ENCODE measurements at places on chromosomes 7 and 10. TPM values are rescaled to one million over a fixed set of nuclear protein-coding genes. Genes with fewer than 3 reads are reported as not detected.

NKX2-3 gene
- total RNA-seq, result not detected

ZNF853 gene
- total RNA-seq, result 0.07 TPM

STRA8 gene
- not detected for total RNA-seq

TMEM26 gene
- not detected for total RNA-seq

MACROH2A2 gene
- 1.1 TPM for total RNA-seq

CADPS2 gene
- 35.9 TPM for total RNA-seq

NRG3 gene
- total RNA-seq, result 0.20 TPM

RBP4 gene
- total RNA-seq, result not detected

DENND2A gene
- 0.15 TPM for total RNA-seq

NUPR2 gene
- total RNA-seq, result not detected

STN1 gene
- total RNA-seq, result 30.9 TPM

OR2A5 gene
- total RNA-seq, result not detected

MMP21 gene
- total RNA-seq, result not detected

ELN gene
- total RNA-seq, result 1.8 TPM

PRSS2 gene
- total RNA-seq, result not detected

CCDC71L gene
- 53.9 TPM for total RNA-seq

GCK gene
- not detected for total RNA-seq

GRID1 gene
- total RNA-seq, result not detected

PIP gene
- not detected for total RNA-seq

PDE6C gene
- not detected for total RNA-seq

PAX2 gene
- total RNA-seq, result not detected

POP7 gene
- total RNA-seq, result 50.1 TPM

FAM24B gene
- total RNA-seq, result 11.1 TPM

BMPER gene
- not detected for total RNA-seq

GBX1 gene
- not detected for total RNA-seq

PLEKHS1 gene
- not detected for total RNA-seq

SKIDA1 gene
- total RNA-seq, result 0.47 TPM

GDF2 gene
- total RNA-seq, result not detected

EGR2 gene
- total RNA-seq, result not detected

SPAM1 gene
- not detected for total RNA-seq

ZNF804B gene
- not detected for total RNA-seq

FAS gene
- total RNA-seq, result 16.6 TPM

GPR15LG gene
- total RNA-seq, result not detected

NPM3 gene
- total RNA-seq, result 133 TPM

SORBS1 gene
- 4.2 TPM for total RNA-seq

TM9SF3 gene
- 64.2 TPM for total RNA-seq

FOXI2 gene
- total RNA-seq, result not detected

SPDYE2B gene
- total RNA-seq, result not detected

PSMC2 gene
- total RNA-seq, result 165 TPM

WEE2 gene
- total RNA-seq, result not detected

LRRD1 gene
- total RNA-seq, result not detected

VENTX gene
- total RNA-seq, result not detected

SPDYE3 gene
- 0.05 TPM for total RNA-seq

AKR1D1 gene
- total RNA-seq, result not detected

GSTO2 gene
- total RNA-seq, result 0.30 TPM
